ENCODE measurements at places on chromosomes 3 and 15.
A peak's percentile ranks its signal among the peaks of the same experiment; 100 is the strongest.

DNA sequence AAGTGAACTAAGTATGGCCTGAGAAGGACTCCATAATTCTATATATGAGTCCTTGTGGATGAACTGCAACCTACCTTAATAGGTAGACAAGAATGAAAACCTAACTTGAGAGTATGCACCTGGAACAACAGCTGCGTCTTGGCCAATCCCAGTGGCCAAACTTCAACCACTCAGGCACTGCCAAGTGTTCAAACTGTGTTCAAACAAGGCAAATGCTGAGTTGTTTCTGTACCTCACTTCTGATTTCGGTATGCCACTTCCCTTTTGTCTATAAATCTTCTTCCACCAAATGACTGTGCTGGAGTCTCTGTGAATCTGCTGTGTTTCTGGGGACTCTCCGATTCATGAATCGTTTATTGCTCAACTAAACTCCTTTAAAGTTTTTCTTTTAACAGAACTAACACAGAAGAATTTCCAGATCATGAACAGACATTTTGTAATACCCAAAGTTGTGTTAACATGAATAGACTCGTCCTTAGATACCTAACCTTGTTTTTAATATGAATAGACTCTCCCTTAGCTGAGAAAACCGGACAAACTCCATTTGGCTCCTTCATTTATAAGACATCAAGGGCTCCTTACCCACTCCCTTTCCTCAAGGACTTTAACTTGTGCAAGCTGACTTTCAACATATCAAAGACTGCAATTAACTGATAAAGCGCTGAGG lies 4.1 kb downstream of the ZNF717 start:
- peak; percentile 18 for DNase-seq

- DNase-seq: no peak
These were observed 392.2 kb downstream of the KCNH8 start for GRCh38 chr3:19540464-19540863.

GRCh38 chr3:137110392-137110996 lies 152.7 kb downstream of the IL20RB start:
- DNase-seq: no peak

DNA sequence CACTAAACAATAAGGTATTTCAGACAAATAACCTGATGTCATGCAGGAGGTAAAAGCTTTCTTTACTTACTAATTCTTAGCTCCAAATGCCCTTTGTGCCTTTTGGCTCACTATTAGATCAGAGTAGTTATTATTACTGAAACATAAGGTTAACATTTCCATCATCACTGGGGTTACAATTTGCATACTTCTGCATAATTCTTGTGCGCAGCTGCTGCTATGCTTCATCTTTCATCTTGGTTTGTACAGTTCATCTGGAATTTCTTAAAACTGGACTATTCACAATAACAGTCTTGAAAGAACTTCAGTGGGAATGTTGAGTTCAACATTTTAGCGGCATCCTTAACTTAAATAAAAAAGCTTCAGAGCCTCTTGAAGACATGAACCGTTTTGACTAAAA lies 383.2 kb upstream of the ADAMTS9 start:
- no peak for DNase-seq

- DNase-seq: no peak
These were observed 424 bp downstream of the HAUS2 start for GRCh38 chr15:42549032-42549491.

DNA sequence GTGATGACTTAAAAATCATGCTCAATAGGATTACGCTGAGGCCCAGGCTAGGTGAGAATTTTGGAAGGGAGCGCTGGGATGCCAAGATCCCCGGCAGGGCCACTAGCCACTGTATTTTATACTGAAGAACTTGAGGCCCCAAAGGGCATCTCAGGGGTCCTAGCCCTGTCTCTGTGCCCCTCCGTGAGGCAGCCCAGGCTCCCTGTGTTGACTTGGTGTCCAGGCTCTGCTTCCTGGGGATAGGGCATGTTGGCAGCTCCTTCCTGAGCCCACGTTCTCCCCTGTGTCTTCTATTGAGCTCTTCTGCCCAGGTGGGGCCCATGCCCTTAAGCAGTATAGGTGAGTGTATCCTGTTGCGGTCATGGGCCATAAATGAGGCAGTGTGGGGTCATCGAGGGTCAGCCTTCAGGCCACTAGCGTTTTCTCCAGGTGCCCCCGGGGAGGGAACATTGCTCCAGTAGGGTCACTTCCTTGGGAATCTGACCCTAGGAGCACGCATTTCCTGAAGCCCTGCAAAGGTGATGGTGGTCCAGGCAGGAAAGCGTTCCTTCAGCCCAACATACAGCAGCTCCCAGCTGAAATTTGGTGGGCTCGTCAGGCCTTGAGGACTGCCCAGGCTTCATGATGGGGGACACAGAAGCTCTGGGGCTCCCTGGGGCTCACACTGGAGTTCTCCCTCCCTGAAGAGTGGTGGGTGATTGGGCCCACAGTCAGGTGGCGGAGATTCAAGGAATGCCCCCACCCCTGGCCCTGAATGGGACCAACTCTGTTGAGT lies 189.4 kb downstream of the UBE3A start:
- peak; percentile 31 for DNase-seq

- DNase-seq: no peak
These were observed 5.4 kb downstream of the EHD4 start for GRCh38 chr15:41966920-41967465.

- no peak for DNase-seq
These were observed 1.1 kb downstream of the MRPL47 start for GRCh38 chr3:179603321-179603720.

- DNase-seq: no peak
These were observed 464.9 kb downstream of the MFSD1 start for GRCh38 chr3:159266779-159267178.

GRCh38 chr15:77775373-77775772 lies 142.7 kb upstream of the LINGO1 start:
- no peak for DNase-seq

GRCh38 chr3:127914584-127914983 lies 448 bp upstream of the KBTBD12 start:
- DNase-seq: no peak
